Heart left ventricle (tissue), 16 donors: ENCODE measurements at places on chromosomes 3 and 15.

DNA sequence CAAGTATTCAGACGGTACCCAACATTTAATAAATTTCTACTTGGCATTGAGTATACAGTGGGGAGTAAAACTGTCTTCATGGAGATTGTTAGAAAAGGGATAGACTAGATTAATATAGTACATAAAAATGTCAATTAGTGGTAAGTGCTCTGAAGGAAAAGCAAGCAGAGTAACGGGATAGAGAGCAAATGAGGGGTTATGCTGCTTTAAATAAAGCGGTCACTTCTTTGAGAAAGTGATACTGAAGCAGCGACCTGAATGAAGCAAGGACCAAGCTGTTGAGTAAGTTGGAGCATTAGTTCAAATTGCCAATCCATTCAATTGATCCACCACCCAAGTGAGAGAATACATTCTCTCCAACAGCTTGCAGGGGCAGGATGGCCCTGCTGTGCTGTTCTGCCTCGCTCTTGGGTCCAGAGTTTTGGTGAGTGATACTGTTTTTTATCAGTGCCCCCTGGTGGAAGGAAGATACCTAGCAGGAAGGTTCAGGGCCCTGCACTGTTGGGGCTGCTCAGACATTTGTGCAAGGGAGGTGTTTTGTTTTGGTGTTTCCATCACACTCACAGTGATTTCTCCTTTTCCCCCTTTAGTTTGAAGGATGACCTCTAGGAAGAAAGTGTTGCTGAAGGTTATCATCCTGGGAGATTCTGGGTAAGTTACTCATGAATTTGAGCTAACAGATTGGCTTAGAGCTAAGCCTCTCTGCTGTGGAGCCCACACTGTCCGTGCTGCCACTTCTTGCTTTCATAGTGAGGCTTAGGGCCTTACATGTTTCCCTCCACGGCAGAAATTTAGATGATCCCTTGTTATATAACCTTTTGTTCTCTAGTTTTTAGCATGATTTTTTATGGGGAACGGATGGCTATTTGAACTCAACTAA is 69.0 kb downstream of the RAB7A start:
- DNase-seq = no peak

DNA sequence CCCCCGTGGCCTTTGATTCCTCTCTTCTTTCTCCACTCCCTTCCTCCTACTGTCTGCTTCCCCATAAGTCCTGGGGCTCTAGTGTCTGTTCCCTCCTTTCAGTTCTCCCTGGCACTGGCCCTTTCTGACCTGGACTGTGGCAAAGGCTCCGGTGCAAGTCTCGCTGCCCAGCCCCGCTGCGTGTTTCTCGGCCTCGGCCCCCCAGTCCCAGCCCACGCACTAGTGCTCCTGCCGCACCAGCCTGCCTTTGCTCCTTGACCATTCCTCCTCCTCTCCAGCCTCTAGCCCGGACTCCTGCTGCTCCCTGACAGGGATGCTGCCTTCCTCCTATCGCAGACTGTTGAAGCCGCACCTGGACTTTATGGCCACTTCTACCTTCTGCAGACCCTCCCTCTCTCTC is 2.1 kb downstream of the TM6SF1 start:
- DNase-seq = no peak

GRCh38 chr15:28985316-28985645 is 99.5 kb downstream of the APBA2 start:
- no peak for DNase-seq

DNA sequence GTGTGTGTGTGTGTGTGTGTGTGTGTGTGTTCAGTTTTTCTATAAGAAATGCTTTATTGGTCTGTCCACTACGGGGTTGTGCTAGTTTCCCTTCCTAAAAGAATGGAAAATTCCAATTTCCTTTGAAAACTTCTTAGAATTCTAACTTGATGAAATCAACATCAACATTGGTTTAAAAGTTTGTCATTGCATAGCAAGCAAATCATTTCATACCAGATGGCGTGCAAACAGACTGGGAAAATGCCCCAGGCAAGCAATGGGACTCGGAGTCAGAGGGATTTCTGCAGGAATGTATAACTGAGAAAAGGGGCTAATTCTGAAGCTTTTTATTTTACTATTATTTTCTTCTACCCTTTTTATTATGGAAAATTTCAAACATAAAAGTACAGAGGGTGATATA is 13.1 kb upstream of the DYNC1LI1 start:
- DNase-seq = no peak

GRCh38 chr15:41241221-41241964 is 10.3 kb downstream of the CHP1 start:
- DNase-seq = peak; percentile 56

- peak; percentile 40 for DNase-seq
Measured at GRCh38 chr3:16516695-16517481, 3.4 kb upstream of the RFTN1 start.

GRCh38 chr3:186311441-186311840 is 50.6 kb downstream of the DGKG start:
- DNase-seq = no peak

GRCh38 chr3:12875857-12876836 is 34.8 kb upstream of the RPL32 start:
- DNase-seq = peak; percentile 68

DNA sequence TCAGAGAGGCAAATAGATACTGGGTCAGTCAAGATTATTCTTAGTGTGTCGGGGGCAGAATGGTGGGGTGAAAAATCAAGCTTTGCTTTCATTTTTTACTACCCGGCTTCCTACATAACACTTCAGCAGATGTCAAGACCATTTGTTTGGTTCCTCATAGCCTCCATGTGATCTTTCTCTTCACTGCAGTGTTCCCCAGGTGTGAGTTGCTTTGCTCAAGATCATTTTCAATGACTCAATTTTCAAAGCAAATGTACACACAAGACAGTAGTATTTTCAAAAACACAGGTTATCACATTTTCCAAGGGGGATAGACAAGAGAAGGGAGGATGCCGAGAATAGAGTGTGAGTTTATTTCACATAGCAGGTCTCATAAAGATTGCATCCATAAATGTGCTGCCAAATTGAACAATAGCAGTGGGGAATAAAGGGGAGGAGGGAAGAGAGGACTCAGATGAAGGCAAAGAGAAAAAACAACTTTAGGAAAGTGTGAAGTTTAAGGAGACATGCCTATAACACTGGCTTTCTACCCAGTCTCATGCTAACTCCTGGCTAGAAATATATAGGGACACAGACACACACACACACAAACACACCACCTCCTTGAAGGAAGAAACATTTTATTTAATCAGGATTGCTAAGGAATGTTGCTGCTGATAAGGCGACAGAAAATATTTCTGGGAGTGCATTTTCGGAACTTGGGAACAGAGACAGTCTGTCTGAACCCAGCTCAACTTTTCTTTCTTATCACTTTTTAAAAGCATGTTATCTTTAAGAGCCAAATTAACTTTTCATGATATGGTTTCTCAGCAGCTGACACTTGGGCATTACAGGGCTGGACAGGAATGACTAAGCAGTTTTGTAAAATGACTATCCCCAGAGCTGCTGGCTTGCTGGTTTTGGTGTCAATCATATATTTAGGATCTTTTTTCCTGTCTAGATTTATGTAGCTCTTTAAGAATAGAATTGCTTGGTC is 402.4 kb downstream of the RBMS3 start:
- DNase-seq = no peak

GRCh38 chr3:165078293-165078692 is at the start of gene SI:
SI (minus strand) TSS chr3:165078496; CDS start chr3:165076012, 2,484 bp downstream.
- DNase-seq = no peak

DNA sequence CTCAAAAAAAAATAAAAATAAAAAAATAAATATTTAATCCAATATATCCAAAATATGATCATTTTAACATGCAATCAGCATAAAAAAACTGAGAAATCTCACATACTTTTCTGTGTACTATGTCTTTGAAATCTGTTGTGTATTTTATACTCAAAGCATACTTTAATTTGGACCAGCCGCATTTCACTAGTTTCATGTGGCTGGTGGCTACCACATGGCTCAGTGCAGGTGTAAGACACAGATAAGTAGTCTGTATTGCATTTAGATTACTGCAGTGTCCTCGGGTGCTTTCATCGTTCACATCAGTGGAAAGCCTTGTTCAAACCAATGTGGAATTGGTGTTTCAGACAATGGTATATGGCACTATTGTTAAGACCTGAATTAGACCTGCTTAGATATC is 11.0 kb downstream of the CRTC3 start:
- DNase-seq = no peak

DNA sequence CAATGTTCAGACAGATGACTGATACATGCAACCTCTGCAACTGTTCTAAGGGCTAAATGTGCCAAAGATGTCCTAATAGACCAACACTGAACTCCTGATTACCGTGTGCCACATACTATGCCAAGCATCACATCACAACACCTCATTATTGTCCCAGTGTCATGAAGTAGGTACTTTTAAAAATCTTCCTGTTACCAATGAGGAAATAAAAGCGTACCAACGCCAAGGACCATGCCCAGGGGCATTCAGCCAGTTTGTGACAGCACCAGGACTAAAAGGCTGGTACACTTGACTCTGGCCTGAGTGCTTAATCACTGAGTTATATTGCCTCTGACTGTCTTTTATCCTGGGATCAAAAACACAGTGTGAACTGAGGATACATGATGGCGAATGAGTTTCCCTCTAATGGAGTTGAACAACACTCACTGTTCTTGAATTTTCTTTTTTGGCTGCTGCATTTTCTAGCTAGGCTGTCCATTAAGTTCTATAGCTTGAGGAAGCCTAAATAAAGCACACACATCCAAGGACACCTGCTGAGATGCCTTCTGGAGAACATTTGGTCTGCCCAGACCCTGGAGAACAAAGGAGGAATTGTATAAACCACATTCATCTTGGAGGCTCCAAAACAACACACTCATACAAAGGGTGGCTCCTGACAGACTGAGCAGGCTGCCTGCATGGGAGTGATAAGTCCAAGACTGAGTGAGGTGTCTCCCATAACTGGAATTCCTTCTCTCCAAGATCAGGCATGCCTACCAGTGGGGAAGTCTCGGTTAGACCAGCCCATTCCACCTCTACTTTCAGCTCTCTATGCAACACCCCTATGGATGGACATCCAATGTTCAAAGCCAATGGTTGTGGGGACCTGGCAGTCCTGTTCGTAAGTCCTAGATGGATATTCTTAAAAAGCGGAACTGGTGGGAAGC is 126.7 kb upstream of the PRICKLE2 start:
- no peak for DNase-seq

GRCh38 chr3:133478624-133479023 is 78.8 kb downstream of the BFSP2 start:
- DNase-seq = no peak

- no peak for DNase-seq
Measured at GRCh38 chr15:20349774-20350498, 191.7 kb downstream of the GOLGA6L6 start.

- no peak for DNase-seq
Measured at GRCh38 chr15:84604826-84605553, 4.2 kb downstream of the ZSCAN2 start.

DNA sequence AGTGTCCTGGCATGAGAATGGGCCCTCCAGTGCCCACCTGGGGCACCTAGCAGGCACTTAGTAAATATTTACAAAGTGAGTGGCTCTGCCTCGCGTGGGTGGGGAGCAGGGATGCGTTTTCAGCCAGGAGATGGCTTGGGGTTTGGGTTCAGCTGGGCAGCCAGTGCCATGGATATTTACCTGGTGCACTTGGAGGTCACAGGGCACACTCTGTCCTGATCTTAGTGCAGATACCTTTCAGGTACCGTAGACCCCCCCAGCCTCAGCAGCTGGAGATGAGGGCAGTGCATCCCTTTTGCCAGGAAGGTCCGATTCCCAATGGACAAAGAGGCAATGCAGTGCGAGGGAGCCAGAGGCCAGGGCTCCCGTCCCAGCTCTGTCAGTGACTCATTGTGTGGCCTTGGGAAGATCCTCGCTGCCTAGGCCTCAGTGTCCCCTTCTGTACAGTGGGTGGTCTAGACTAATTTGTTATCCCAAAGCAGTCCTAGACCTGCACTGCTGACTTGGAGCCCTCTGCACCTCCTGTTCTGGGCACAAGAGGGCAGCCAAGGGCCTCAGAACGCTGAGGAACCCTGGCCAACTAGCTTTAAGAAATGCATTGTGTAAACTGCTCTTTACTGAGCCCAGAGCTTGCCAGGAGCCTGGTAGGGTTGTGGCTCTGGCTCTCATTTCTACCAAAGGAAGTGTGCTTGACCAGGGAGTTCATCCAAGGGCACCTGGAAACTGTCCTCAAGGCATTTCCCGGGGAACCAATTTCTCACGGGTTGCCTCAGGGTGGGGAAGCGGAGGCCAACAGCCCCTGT is 16.0 kb downstream of the HDAC11 start:
- DNase-seq = peak; percentile 76

DNA sequence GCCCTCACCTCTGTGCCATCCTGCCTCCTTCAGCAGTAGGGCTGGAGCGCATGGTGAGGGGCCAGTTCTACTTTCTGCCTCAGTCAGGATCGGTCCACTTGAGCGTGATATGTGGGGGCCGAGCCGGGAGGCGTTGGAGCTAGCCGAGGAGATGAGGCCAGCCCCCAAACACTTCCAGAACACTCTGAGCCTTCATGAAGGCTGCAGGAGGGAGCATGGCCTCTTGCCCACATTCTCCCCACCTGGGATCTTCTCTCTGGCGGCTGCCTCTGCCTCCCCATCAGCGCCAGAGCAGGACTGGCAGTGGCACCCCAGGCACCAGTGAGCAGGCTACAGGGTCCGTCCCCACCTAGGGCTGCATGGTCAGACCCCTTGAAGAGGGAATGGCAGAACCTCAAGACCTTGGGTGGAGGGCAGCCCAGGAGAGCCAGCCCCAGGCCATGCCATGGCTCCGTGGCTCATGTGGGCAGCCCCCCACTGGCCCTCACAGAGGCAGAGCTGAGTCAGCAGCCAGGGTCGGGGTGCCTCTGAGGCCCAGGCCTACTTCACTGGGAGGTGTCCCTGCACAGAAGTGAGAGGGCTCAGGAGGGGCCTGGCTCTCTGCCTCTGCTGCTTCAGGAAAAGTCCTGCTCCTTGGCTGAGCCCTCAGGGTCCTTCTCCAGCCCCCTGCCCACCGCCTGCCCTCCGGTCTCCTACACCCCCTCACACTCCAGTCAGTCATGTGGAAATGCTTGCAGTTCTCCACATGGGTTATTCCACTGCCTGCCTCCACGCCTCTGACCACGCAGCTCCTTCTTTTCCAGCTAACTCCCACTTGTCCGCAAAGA is 28.1 kb upstream of the CYP11A1 start:
- no peak for DNase-seq

GRCh38 chr15:85764649-85765277 is 30.0 kb downstream of the KLHL25 start:
- DNase-seq = no peak

DNA sequence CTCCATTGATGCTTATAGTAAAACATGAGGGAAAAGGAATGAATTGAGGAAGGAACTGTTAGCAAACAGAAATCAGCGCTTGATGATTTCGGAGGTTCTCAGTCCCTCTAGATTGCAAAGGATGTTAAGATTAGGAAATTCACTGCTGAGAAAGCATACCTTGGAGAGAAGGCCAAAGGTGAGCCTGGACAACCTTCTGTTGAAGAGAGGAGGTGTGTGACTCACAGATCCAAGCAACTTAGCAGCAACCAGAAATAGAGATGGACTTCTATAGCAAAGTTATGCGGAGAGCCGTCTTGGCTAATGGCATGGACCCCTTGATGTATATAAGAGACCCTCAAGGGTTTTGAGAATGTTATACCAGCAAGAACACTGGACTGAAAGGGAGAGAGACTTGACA is 114.3 kb downstream of the EEFSEC start:
- no peak for DNase-seq

GRCh38 chr15:73325191-73325861 is 43.4 kb downstream of the HCN4 start:
- no peak for DNase-seq
